Stimulated activated CD8-positive, alpha-beta memory T cell treated with anti-CD3 and anti-CD28 coated beads, Interleukin-4, amount 100 ng/mL, for 1 hour (primary cell): ENCODE measurements at places on chromosomes 16 and 17.

GRCh38 chr16:82301146-82301755 is 131.2 kb upstream of the MPHOSPH6 start:
- no peak for DNase-seq

- no peak for DNase-seq
Measured at GRCh38 chr17:36814958-36815357, 122.3 kb upstream of the LHX1 start.

GRCh38 chr16:4139968-4140367 is 23.7 kb upstream of the ADCY9 start:
- DNase-seq, result no peak

DNA sequence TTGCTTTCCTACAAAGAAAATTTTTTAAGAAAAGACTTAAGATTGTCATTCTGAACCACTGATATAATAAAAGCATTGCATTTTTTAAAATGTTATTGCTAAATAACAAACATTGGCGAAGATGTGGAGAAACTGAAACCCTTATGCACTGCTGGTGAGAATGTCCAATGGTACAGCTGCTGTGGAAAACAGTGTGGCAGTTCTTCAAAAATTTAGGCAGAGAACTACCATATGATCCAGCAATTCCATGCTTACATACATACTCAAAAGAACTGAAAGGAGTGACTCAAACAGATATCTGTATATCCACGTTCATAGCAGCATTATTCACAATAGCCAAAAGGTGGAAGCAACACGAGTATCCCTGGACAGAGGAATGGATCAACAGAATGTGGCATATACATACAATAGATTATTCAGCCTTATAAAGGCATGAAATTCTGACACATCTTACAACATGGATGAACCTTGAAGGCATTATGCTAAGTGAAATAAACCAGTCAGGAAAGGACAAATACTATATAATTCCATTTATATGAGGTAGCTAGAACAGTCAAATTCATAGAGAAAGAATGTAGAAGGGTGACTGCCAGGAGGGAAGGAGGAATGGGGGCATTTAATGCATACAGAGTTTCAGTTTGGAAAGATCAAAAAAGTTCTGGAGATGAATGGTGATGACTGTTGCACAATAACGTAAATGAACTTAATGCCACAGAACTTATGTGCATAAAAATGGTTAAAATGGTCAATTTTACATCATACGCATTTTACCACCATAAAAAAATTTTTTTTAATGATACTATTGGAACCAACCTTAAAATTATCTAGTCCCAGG is 92.1 kb downstream of the CACNG1 start:
- no peak for DNase-seq

- no peak for DNase-seq
Measured at GRCh38 chr17:46890638-46891037, 32.3 kb upstream of the GOSR2 start.

DNA sequence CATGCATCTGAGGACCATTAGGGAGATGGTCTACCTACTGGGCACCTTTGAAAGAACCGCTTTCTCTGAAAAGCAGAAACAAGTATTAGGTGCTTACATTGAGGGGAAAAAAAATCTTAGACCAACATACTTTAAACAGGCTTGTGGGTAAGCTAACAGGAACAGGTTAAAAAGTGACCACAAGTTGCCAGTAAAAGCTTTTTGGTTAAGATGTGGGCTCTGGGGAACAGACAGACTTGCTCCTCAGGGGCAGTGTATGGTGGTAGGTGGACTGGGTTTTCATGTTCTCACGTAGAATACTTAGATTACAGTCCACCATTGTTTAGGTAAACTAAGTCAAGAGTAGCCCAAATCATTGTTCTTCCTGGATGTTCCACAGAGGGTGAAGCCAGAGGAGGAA is 41.2 kb downstream of the REXO5 start:
- DNase-seq, result no peak
